ENCODE measurements at places on chromosomes 3 and 15. TPM values are rescaled to one million over a fixed set of nuclear protein-coding genes. Genes with fewer than 3 reads are reported as not detected.

DNA sequence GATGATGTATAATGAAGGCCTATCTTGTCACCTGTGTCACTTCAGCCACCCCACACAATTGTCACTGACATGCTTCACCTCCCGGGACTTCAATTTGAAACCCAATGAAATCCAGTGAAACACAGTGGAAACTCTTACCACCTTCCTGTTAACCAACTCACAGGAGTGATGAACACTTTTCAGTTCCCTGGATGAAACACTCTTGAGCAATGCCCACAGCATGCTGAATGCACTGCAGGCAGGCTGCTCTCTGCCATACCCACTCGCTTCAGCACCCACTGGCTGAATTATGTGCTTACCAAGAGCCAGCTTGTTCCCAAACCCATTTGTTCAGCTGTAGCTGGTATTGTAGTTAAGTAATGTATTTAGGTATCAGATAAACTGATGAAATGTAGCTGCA, 47.0 kb downstream of the MAP2K1 start:
- DNase-seq, result peak; percentile 18

DNA sequence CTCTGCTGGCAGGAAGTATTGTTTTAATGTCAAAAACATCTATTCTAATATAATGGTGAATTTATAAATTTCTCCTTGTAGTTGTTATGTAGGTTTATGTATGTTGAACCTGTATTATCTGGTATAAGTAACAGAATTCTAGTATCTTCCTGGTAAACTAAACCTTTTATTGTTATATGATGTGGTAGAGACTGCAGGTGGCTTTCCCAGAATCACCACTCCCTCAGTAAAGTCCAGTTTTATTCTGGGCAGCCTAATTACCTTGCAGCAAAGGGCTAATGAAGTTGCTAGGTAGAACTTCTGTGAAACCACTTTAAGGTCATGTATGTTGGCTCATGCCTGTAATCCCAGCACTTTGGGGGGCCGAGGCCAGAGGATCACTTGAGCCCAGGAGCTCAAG, 15.6 kb downstream of the CSNK1G1 start:
- DNase-seq, result no peak

Gene ACAP2
- total RNA-seq, result 43.7 TPM

Gene KCNMB3
- 0.23 TPM for total RNA-seq

Gene CYP8B1
- not detected for total RNA-seq

DNA sequence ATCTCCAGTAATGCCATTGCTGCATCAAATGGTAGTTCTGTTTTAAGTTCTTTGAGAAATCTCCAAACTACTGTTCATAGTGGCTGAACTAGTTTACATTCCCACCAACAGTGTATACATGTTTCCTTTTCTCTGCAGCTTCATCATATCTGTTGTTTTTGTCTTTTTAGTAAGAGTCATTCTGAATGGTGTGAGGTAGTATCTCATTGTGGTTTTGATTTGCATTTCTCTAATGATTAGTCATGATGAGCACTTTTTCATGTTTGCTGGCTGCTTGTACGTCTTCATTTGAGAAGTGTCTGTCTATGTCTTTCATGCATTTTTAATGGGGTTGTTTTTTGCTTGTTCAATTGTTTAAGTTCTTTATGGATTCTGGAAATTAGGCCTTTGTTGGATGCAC, 10.2 kb upstream of the GCSAM start:
- DNase-seq, result no peak

GRCh38 chr15:78457101-78457500, 19.1 kb downstream of the IREB2 start:
- DNase-seq, result no peak

Gene GNAT1
- 0.14 TPM for total RNA-seq

Gene RHCG
- total RNA-seq, result not detected

GRCh38 chr3:81910244-81910852, 148.9 kb upstream of the GBE1 start:
- peak; percentile 17 for DNase-seq

- peak; percentile 72 for DNase-seq
These were observed at the start of gene APBA2 for GRCh38 chr15:28885630-28886430. APBA2 (plus strand) TSS chr15:28885974; CDS start chr15:29053885, 167,911 bp downstream.

Gene BOC
- 0.40 TPM for total RNA-seq

DNA sequence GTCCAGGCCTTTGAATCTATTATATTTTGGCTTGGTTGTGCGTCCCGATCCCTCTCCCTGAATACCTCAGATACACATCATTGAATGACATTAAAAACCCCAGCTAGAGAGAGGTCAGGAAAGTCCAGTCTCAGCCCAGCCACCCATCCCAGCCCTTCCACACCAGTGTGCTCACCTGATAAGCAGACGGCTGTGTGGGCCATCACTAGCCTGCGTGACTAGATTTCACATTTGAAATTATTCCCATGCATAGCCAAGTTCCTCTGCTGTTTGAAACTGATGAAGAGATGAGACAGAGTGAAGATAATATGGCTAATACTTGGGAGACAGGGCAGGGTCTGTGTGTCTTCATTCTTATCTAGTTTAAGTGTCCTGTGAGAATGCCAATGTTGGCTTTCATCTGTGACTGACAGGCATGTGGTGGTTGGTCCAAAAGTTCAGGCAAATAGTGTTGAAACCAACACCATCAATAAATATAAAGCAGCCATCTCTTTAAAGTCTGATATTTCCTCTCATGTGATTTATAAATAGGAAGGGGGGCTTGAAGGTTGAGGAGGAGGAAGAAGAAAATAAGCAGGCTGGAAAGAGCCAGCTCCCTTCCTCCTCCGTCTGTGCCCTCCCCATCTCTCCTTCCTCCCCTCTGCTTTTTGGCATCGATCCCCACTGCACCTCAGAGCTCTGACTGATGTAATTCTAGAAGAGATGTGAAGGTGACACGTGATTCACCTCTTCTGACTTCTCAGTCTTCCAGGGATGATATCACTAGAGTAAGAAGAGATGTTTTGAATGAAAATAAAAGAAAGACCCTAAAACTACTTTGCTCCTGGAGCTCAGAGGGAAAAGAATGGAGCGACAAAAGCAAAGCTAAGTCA, 5.1 kb downstream of the FAM43A start:
- DNase-seq, result no peak

DNA sequence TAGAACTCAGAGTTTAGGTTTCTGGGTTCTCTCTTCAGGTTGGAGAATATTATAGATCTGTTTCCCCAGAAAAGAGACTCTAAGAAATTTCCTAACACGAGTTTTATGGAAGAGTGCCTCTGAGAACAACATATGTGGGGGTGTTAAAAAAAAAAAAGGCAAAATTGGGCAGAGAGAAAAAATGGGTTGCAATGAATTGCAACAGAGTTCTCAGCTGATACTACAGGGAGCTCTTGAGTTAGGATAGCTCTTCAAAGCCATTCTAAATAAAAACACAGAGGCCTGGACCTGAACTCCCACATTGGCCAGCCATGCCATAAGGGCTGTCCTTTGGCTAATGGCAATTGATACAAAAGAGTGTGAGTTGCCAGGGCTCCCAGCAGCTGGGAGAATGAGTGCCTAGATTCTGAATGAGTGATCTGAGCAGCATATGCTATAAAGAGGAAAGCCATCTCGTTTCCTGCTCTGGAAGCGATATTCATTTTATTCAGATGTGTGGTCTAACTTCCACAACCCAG, 20.1 kb upstream of the UBE2E2 start:
- no peak for DNase-seq

GRCh38 chr3:123961508-123961856, 453 bp upstream of the CCDC14 start:
- no peak for DNase-seq

GRCh38 chr15:91193378-91193720, 93.3 kb downstream of the SV2B start:
- no peak for DNase-seq

Gene PRSS50
- total RNA-seq, result not detected

DNA sequence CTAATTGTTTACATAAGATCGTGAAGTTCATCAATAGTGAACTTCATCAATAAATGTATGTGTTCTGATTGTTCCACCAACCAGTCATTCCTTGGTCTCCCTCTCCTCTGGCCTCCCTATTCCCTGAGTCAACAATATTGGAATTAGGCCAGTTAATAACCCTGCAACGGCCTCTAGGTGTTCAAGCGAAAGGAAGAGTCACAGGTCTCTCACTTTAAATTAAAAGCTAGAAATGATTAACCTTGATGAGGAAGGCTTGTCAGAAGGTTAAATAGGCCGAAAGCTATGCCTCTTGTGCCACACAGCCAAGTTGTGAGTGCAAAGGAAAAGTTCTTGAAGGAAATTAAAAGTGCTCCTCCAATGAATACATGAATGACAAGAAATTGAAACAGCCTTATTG, 89.4 kb upstream of the ACKR4 start:
- no peak for DNase-seq

Gene IMPG2
- total RNA-seq, result 0.12 TPM

- no peak for DNase-seq
These were observed 25.7 kb downstream of the ZMAT3 start for GRCh38 chr3:179045719-179046402.

Gene SEMA7A
- total RNA-seq, result 57.7 TPM

DNA sequence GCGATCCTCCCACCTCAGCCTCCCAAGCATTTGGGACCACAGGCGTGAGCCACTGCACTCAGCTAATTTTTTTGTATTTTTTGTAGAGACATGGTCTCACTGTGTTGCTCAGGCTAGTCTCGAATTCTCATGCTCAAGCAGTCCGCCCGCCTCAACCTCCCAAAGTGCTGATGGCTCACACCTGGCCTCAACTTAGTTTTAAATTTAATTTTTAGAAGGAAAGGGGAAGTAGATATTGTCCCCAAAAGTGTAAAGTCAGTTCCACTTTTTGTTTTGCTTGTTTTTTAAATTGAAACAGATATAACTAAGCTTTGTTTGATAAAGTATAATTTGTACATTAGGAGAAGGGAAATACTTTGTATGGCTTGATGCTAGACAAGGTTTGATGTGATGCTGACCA, 31.3 kb upstream of the NFKBIZ start:
- DNase-seq, result no peak

Data from activated CD4-positive, alpha-beta T cell treated with anti-CD3 and anti-CD28 coated beads for 36 hours (primary cell).